ENCODE measurements at places on chromosomes 5 and 9.

- DNase-seq, result no peak
Observed at GRCh38 chr9:12538842-12539579, 154.2 kb upstream of the TYRP1 start.

DNA sequence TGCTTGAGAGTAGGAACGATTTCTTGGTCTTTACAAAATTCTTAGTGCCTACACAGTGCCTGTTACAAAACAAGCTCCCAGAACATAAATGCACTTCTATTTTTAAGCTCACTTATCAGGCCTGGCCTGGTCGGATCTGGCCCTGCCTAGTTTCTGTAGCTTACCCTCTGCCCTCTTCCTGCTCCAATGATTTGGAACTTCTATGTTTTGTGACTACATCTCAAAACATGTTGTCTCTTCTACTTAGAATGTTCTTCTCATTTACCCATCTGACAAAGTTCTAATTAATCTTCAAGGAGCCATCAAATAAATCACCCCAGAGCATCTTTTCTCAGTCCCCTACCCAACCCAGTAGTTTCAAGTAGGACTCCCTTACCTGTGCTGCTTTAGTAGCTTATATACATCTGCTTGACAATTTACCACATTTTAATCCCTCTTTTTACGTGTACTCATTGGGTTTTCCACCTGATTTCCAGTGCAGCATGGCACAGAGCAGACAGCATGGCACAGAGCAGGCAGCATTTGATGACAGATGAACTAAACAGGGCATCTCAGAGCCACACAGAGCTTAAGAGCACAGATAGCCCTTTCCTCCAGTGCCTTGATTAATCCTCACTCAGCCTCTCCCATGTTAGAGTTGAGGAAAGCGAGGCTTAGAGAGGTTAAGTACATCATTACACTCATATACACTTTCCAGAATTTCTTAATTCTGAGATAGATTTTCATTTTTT, 171.9 kb downstream of the MAPKAP1 start:
- no peak for DNase-seq

GRCh38 chr9:4922730-4923129, 62.3 kb upstream of the JAK2 start:
- DNase-seq, result no peak

DNA sequence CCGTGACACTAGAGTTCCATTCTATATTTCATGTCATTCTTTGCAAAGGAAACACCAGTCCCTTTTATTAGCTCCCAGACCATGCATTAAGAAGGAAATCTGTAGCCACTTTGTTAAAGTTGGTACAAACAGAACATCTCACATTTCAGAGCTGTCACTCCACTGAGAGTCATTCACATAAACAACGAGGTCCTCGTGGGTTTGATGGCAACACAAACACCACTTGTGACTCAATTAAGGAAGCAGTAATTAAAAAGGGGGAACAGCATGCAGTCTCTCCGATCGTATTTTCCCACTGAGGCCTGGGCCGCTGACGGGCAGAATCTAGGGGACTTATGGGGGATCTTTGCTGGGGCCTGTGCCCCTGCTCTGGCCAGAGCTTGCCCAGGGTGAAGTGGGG, 94.2 kb upstream of the ZNF618 start:
- DNase-seq, result no peak

DNA sequence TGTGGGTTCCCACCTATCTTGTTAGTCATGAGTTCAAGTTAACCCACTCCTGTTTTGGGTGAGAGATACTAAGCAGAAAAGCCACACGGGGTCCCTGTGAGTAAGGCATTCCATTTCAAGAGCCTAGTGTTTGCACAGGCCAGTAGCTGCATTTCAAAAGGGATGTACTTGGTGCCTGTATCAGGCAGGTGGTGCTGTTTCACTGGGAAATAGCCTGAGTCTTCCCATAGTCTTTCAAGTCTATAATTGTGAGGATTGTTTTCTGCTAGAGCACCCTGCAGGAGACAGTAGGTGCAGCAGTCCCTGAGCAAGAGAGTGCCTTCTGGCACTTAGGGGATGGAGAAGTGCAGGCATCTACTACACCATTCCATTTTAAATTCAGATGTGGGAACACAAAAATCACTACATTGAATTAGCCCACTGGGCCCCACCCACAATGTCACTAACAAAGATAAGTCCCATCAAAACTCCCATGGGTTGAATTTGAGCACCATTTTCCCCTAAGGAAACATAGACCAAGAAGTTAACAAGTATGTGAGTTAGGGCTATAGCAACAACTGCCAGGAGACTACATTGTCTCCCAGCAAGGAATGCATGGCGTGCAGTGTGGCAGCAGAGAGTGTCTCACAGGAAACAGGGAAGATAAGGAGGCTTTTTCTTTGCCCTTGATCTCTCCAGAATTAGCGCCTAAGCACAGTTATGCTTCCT, 263.2 kb downstream of the COX7C start:
- no peak for DNase-seq

GRCh38 chr5:61768692-61769281, 436.7 kb downstream of the ZSWIM6 start:
- DNase-seq, result no peak

- DNase-seq, result no peak
Observed at GRCh38 chr9:82797534-82797933, 265.4 kb downstream of the RASEF start.

DNA sequence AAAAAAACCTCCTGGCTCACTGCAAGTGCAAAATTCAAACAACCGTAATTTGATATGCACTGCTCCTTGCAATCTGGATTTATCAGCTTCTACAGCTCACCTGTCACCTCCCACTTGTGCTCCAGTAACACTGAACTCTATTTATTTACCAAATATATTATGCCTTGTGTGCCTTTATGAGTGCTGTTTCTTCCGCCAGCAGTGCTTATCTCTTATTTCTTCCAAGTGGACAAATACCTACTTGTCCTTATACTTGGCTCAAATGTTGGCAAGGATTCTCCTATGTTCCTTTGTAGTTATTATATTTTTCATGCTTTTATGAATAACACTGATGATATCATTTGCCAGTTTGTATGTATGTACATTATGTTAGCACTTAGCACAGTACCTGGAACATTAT, 145.7 kb upstream of the ARRDC3 start:
- DNase-seq, result no peak

- no peak for DNase-seq
Observed at GRCh38 chr5:20248118-20248517, 260.1 kb upstream of the CDH18 start.

DNA sequence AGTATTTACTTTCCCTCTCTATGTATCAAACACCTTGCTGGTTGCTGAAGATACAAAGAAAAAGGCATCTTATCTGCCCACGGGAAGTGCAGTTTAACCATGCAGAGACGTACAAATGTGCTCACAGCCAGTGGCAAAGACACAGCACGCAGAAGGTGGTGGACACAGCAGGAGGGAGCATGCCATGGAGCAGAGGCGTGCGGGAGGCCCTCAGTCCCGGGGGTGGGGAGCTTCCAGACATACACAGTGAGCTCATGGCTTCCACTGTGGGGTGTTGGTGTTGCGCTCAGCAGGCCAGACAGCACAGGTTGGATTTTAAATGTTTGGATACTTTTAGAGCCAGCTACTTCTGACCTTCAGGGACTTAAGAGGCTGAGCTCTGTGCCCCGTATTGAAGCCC, 8.8 kb upstream of the BARX1 start:
- no peak for DNase-seq

GRCh38 chr9:81789721-81790120, 100.4 kb upstream of the TLE1 start:
- DNase-seq, result no peak

DNA sequence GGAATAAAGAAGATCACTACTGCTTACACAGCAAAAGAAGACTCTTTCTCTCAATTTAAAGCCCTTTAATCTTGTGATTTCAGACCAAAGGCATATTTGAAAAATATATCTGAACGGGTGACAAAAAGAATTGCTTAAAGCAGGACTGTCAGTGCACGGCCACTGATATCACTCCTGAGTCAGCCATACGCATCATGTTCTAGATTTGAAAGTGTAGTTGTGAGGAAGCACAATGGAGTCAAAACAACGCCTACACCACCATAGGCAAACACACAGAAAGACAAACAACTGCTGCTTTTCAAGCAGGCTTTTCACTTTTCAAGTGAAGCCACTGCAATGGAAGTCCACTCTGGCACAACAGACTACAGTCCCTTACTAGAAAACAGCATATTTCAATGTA, 141.7 kb downstream of the AUH start:
- DNase-seq, result no peak

DNA sequence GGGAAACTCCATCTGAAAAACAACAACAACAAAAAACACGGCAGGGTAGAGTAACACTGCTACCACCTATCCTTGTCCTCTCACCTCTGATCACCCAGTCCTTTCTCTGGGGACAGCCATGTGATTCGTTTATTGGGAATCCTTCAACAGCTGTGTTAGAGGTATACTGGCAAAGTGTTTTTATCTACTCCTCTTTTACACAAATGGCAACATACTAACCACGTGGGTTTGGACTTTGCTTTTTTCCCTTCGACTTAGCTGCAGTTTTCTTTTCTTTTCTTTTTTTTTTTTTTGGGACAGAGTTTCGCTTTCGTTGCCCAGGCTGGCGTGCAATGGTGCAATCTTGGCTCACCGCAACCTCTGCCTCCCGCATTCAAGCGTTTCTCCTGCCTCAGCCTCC, 11.2 kb upstream of the SET start:
- DNase-seq, result no peak

DNA sequence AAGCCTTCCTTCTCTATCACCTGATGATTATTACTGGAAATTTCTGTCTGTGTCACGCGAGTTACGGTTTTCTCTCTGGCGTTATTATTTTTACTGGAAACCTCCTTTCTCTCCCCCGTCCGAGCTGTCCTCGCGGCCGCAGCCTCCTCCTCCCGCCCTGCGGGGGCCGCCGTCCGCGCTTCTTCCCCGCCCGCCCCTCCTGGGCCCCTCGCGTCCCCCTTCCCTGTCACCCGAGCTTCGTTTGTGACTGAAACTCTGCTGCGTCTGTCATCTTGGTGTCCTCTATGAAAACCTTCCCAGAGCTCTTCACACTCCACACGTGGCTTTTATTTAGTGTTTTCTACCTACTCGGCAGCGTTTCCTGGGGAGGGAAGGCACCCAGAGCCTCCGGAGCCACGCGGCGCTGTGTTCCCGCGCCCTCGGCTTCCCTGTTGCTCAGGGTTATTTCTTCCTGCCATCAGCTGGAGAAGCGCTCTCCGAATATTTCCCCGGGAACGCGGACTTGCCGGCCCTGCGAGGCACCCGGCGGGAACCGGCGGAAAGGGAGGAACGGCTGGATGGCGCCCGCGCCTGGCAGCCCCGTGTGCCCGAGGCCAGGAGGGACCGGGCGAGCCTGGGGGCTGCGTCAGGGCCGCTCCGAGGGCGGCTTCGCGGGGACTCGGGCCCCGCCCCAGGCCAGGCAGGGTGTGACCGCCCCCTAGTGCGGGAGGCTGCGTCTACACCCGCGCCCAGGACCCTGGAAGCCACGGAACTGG, 33.9 kb downstream of the TRIP13 start:
- no peak for DNase-seq

- no peak for DNase-seq
Observed at GRCh38 chr5:133809801-133810200, 158.6 kb downstream of the C5orf15 start.

- DNase-seq, result no peak
Observed at GRCh38 chr5:121628783-121629182, 222.9 kb upstream of the FTMT start.

DNA sequence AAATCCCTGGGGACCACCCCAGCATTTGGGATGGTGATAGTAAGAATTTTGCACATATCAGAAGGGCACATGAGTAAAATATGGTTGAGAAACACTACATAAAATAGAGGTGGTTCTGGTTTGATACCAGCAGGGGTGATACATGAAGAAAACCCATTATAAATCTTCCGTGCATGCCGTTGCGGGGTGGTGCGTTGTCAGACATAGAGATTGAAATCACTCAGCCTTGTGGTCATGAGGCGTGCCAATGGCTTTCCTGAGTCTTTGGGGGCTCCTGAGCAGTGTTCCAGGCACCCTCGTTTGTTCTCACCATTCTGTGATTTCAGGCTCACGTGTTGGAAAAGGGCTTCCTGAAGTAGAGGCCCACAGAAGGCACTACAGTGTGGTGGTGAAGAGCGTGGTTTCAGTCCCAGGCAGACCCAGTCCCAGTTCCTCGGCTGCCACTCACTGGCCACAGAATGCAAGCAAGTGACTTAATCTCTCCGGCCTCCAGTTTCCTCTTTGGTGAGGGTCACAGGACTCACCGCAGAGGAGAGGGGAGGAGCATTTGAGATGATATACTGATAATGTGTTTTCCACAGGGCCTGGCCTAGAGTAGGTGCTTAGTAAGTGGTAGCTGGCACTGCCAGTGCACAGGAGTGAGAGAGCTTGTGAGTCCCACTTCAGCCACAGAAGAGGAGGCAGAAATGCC, 20.5 kb upstream of the GLRX start:
- DNase-seq, result no peak

GRCh38 chr9:106751681-106752080, 111.3 kb upstream of the ZNF462 start:
- DNase-seq, result no peak

DNA sequence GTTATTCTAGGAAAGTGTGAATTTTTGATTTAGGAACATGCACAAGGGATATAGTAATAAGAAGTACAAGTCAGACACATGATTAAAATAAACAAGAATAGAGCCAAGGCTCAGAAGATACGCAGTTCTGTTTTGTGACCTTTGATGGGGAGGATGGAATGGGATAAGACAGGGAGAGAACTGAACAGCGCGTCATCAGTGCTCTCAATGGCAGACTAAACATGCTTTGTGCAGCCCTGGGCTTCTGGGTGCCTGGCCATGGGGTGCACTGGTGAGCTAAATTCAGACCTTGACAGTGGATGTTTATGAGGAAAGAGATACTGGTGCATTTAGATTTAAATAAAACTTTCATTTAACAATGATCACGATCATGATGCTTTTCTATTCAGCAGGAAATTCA, 309.7 kb downstream of the ARHGEF28 start:
- no peak for DNase-seq

DNA sequence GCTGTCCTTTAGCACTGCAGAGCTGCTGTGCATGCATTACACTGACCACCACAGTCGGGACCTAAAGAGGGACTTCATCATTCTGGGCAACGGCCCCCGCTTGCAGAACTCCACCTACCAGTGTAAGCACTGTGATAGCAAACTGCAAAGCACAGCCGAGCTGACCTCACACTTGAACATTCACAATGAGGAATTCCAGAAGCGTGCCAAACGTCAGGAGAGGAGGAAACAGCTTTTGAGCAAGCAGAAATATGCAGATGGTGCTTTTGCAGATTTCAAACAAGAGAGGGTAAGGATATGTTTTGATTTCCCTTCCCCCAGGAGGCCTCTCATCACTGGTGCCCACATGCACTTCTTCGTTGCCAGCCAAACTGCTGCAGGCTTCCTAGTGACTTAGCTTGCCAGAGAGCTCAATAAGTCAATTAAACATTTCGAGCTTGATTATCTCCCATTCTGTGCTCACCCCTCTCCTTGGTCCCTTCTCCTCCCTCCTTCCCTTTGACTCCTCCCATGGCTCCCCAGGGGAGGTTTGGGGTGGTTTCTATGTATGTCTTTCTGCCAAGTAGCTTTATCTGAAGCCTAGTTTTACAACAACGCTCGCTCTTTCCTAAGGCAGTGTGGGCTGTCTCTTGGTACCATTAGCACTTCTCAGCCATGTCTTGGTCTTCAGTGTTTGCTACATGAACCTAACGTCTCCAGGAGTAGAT, 66.7 kb downstream of the ZNF462 start:
- no peak for DNase-seq

GRCh38 chr9:126809068-126809467, 4.2 kb downstream of the ZBTB43 start:
- DNase-seq, result no peak
